ENCODE measurements at places on chromosomes 2 and 18.

DNA sequence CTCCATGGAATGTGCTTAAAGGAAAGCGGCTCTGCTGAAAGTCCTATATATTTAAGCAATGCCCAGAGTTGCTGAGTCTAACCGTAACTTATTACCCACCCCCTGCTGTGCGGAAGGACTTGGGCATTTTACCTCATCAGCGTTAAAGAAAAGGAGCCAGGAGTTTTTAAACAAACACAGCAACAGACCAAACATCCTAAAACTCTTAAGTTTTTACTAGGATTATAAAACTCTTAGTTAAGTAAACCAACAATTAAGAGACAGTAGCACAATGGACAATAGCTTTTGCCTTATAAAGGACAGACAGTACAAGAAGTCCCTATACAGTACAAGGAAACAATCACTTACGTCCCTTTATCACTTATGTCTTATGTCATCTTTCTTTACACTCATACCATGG is 90.2 kb downstream of the ZNF521 start:
- DNase-seq, result no peak

DNA sequence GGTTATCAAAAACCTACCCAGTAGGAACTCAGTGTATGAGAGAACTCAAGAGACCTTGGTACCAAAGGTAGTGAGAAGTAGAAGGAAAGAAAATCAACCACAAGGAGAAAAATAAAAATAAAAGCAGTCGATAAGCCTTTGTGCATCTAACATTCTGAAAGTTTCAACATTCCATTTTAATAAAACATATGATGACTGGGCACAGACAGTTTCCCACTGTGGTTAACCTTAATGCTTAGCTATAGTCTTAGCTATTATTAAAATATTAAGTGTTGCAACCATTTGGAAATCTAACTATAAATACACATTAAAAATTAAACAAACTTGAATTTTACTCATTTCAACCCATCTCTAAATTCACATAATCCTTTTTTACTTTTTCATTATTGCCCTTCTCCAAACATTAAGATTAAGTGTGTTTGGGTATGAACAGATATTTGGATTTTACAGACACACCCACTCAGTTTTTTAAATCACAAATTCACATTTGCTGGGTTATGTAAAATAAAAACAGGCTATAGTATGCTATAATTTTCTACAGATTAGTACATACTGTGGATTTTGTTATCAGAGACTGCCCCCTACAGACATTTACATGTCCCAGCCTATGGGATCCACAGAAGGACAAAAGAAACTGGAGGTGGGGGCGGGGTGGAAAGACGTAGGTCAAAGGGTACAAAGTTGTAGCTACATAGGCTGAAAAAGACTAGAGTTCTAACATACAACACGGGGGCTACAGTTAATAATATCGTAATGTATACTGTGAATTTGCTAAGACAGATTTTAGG is 32.8 kb downstream of the SRBD1 start:
- DNase-seq, result peak; percentile 75

DNA sequence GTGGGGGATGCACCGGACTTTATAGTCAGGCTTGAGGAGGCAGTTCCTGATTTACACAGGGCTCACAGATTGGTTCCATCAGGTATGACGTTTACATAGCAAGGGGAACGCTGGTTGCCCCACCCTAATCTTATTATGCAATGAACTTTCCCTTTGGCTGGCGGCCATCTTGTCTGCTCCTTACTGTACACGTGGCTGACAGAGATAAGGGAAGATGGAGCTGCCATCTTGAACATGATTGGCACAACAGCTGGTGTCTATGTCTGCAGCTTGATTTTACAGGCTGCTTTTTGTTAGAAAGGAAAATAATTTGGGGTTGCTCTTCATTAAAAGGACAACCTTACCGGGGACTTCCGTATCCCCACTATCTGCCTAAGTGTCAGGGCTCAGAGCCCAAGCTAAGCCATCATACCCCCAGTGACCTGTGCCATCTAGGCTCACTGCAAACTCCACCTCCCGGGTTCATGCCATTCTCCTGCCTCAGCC is 33.5 kb upstream of the ATG16L1 start:
- DNase-seq, result peak; percentile 39

DNA sequence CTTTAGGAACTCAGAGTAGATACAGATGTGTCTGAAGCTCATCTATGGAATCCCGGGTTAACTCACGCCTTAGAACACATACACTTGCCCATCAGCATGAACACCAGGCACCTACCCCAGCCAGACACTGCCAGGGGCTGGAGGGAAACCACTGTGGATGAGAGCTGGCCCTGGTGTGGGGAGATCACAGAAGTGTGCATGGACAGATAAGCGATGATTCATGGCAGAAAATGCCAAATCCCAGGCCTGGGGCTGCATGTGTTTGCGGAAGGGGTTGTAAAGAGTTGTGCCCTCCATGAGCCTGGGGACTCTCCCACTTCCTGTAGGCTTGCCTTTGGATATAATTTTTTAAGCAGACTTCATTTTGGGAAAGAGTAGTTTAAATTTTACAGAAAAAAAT is 193.4 kb downstream of the FHOD3 start:
- no peak for DNase-seq

- DNase-seq, result no peak
Observed at GRCh38 chr2:34266908-34267697, 668.0 kb upstream of the FAM98A start.

GRCh38 chr2:210713122-210713521 is 156.7 kb downstream of the CPS1 start:
- no peak for DNase-seq

DNA sequence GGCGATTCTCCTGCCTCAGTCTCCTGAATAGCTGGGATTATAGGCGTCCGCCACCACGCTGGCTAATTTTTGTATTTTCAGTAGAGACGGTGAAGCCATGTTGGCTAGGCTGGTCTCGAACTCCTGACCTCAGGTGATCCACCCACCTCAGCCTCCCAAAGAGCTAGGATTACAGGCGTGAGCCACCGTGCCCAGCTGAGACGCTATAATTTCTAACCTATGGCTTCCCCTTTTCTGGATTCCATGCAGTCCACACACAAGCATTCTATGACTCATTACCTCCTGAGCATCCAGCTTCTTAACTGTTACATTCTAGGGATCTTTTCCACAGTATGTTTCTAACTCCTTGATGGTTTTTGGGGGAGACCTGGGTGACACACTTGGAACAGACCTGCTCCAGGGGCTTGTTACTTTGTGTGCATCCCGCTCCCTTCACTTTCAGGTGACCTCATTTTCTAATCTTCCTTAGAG is 11.8 kb upstream of the KCMF1 start:
- DNase-seq, result peak; percentile 55

DNA sequence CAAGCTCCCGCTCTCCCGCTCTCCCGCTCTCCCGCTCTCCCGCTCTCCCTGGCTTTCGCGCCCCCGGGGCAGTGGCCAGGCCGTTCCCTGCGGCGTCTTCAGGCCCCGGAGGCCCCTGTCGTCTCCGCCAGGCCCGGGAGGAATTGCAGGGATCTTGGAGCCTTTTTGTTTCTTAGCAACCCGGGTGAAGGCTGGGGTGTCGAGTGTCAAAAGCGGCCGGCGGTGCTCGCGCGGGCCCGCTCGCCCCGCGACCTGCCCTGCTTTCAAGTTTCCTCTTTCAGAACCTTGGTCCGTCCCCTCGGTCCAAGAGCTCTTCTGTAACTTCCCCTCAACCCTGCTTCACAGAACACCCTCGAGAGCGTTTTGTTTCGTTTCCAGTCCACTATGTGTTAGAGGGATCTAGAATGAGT is 1.4 kb downstream of the RNF138 start:
- DNase-seq, result peak; percentile 70

DNA sequence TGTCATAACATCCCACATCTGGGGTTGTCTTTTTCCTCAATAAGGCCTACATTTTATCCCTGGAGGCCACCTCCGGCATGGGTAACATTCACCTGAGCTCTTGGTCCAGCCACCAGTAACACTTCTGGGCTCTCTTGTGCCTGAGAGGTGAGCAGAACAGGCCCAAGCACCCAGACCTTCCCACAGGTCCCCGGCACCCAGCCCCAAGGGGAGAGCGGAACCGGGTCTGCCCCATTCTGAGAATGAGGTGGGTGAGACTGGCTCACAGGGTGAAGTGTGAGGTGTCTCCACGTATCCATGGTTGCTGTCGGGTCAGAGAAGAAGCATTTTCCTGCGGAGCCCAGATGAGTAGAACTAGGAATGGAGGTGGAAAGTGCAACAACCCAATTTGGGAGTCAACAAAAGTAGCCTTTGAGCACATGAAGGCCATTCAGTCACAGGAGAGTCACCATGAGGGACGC is 496.7 kb upstream of the MYT1L start:
- DNase-seq, result no peak

DNA sequence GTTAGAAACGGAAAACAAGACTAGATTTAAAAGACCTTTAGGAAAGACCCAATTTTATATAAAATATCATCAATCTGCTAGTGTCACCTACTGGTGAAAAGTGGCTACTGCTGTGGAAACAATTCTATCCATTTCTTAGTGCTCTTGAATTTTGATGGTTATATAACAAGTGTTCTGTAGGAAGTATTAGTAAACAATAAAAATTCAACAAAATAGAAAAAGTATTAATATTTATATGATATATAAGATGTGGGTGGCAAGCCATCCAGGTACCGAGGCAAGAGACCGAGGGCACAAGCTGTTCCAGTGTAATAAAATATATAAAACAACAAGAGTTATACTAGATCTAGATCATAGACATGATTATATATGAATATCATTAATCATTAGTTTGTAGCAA is 6.2 kb upstream of the TMEM87B start:
- peak; percentile 78 for DNase-seq

DNA sequence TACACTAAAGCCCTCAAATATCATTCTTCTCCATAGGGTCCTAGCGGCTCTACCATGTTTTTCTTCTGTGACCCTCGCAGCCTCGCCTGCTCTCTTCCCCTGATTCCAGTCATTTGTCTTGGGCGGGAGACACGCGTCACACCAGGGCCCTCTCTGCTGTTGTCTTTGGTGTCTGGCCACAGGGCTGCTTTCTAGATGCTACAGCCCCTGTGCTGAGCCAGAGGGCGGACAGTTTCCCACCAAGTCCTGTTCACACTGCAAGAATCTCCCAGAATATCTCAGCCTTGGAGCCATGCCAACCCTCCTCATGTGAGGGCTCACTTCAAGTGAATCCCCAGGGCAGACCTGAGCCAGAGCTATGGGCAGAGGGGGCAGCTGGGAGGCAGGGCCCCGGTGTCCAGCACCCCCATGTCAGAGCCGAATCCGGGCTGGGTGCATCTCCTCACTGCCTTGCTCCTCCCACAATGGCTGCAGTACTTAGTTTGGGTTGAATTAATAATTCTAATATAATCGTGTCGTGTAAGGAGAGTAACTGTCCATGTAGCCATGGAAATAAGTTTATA is 42.1 kb downstream of the DIPK1C start:
- DNase-seq, result no peak

DNA sequence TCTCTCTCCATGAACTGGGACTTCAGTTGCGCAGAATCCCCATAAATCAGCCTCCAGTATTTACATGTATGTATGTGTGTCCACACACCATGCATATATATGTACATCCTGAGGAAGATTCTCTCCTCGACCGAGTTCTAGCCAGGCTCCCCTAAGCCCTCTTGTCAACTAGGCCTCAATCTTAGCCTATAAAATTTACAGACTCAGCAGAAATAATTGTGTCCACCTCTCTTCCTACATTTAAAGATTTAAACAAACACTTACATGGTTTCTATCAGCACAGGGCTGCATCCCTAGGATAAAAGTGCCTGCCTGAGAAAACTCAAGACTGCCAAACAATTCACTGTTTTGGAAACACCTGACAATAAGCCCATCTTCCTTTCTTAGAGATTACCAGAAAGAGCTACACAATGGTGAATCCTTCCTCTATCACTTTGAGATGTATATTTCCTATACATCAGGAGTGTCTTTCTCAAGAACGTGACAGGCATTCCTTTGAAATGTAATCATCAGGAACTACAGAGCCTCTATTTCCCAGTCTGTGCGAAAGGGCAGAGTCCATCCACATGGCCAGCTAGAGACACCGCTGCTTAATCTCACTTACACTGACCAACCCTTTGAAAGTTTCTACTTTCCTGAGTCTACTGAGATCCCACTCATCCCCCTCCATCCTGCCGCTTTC is 39.5 kb downstream of the ZNF519 start:
- no peak for DNase-seq

DNA sequence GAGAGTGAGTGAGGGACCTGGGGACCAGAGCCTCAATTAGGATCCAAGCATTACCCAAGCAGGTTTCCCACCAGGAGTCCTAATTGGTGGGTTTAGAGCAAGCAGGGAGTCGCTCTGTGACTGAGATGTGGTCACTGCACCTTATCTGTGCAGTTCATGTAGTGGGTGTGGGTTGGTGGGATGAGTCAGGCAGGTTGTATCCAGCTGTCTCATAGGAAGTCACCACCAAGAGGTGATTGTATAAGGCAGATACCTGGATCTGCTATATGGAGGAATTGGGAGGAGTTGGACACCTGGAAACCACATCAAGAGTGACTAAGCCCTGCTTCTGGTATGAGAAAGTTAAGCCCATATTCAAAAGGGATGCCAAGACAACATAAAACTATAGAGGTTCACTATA is 106.8 kb downstream of the ARHGAP28 start:
- DNase-seq, result no peak

GRCh38 chr18:5890331-5891183 is 4.8 kb downstream of the TMEM200C start:
- peak; percentile 73 for DNase-seq

DNA sequence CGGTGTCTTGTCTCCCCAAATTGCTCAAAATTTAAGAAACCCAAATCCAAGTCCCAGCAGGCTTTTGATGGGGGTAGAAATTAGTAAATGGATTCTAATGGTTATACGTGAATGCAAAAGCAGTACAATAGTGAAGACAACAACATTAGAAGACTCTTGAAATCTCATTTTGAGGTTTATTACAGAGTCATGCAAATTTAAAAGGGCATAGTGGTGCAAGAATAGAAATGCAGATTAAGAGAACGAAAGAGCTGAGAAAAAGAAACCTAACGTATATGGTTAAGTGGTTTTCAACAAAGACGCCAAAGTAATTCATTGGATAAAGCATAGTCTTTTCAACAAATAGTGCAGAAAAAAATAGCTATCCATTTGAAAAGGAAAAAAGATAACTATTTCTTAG is 33.2 kb upstream of the CXXC1 start:
- no peak for DNase-seq

Measured in common myeloid progenitor, CD34-positive (primary cell).